ENCODE measurements at places on chromosomes 16 and 17.

- no peak for DNase-seq
Measured at GRCh38 chr16:1890708-1891050, 18.7 kb upstream of the MEIOB start.

- no peak for DNase-seq
Measured at GRCh38 chr17:67272312-67273047, 27.5 kb upstream of the HELZ start.

DNA sequence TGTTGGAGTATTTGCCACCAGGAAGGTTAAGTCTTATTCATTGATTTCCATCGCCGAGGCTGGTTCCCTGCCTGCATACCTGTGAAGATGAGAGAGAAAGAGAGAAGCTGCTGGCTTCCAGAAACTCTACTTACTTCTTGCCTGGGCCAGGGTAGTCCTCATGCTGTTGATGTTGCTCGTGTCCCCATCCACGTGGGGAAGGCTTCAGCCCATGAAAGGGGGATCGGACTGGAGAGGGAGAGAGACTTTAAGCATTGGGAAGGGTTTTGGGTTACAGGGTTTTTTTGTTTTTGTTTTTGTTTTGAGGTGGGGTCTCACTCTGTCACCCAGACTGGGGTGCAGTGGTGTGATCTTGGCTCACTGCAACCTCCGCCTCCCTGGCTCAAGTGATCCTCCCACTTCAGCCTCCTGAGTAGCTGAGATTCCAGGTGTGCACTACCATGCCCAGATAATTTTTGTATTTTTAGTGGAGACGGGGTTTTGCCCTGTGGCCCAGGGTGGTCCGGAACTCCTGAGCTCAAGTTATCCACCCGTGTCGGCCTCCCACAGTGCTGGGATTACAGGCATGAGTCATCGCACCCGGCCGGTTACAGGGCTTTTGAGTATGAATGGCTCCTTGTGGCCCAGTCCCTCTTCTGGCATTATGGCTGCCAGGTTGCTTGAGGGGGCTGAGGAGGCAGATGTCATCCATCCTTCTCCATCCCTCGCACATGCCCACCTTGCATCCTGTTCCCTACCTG is 26.6 kb downstream of the ITGB3 start:
- no peak for DNase-seq

GRCh38 chr17:82384730-82385481 is 13.3 kb downstream of the UTS2R start:
- no peak for DNase-seq

DNA sequence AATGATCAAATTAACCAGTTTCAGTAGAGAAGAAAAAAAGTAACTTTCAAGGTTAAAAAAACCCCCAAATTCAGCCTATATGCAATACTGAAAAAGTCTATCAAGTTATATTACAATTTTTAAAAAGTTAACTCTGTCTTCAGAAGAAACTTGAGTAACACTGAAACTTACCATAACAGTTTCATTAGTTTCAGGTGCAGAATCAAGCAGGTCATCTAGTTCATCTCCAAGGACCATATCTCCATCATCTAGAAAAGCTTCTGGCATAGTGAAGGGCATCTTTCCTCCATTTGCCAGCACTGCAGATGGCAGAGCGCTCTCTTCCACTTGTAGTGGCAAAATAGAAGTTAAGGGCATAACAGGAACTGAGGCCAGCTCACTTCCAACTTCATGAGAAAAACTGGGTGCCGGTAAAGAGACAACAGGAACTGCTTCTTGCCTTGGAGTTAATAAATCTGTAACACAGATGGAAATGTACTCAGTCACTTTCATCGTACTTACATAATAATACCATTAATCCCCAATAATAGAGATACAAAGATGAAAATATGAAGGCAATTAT is 22.9 kb downstream of the ZC3H7A start:
- no peak for DNase-seq

- no peak for DNase-seq
Measured at GRCh38 chr16:14139872-14140271, 68.8 kb downstream of the MRTFB start.

GRCh38 chr17:38672788-38673706 is 1.7 kb downstream of the EPOP start:
- DNase-seq = no peak

- no peak for DNase-seq
Measured at GRCh38 chr16:81435567-81435966, 9.0 kb upstream of the CMIP start.

DNA sequence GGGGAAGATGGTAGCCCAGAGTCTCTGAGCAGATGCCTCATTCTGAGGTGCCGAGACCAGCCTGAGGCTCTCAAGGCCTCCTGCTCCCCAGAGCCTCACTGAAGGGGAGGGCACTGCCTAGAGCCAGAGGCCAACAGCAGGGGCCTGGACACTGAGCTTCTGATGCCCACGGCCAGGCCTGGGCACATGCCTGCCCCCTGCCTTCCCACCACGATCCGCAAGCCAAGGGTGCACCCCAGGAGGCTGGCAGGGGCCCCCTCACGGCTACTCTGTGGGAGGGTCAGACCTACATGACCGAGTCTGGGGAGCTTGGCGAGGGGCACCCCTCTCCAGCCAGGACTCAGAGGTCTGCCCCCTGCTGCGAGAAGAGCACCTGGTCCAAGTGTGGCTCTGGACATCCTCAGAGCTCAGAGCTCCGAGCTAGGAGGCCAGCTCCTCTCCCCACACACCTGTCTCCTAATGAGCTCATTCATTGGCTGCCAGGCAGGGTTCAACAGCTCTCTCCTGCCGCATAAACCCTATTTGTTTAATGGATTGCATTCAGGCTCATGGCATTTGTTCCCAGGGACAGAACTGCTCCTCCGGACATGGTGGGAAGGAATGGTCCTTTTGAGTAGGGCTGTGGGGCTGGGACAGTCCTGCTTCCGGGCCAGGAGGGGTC is 13.9 kb downstream of the OTOP3 start:
- DNase-seq = no peak

GRCh38 chr16:9016824-9017223 is 53.1 kb upstream of the USP7 start:
- no peak for DNase-seq

GRCh38 chr16:86771506-86772460 is 193.4 kb downstream of the FOXL1 start:
- no peak for DNase-seq

GRCh38 chr16:74939688-74940087 is 45.2 kb downstream of the WDR59 start:
- DNase-seq = no peak

GRCh38 chr17:47713980-47714700 is 18.9 kb upstream of the TBX21 start:
- DNase-seq = no peak

DNA sequence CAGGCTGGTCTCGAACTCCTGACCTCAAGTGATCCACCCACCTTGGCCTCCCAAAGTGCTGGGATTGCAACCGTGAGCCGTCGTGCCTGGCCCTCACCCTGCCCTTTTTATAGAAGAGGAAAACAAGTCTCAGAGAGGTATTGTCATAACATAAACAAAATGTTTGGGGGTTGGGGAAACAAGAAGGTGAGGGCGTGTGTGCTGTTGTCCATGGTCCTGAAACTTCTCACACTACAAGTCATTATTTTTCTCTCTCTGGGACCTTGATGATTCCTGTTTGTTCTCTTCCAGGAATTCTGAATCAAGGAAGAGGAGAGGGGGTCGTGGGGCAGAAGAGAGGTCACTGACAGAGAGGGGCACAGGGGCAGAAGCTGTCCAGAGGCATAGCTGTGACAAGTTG is 160.2 kb upstream of the LHX1 start:
- no peak for DNase-seq

DNA sequence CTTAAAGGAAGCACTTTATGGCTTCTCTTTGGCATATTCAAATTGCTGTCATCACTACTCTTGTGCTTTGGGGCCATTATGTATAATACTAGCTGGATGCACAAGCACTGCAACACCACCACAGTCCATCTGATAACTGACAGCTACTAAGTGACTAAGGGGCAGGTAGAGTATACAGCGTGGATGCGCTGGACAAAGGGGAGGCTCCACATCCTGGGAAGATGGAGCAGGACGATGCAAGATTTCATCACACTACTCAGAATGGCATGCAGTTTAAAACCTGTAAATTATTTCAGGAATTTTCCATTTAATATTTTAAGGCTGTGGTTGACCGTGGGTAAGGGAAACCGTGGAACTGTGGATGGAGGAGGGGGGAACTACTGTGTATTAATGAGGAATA is 25.0 kb downstream of the MPRIP start:
- DNase-seq = no peak

DNA sequence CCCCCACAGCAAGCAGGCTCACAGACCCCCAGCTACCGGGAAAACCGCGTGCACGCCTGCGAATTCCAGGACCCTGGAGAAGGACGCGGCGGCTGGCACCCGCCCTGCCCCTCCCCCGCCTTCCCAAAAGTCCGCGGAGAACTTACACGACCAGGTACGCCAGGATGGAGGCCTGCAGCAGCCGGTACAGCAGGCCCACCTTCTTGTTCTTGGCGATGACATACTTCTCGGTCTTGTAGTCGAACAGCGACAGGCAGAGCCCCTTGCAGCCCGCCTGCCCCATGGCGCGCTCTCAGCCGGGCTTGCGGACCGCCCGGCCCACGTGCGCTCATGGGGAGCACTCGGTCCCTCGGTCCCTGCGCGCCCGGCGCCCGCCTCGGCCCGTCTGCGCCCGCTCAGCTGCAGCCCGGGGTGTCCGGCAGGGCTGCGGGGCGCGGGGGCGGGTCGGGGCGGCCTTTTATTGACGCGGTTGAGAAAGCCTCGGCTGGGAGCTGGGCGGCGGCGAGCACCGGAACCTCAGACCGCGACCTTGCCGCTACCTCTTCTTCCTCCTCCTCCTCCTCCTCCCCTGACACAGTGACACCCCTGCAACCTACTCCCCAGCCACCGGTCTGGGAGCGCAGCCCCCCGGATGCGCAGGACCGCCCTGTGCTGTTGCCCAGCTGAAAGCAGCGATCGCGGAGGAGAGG is at the start of gene P2RX5:
Gene P2RX5, minus strand, starts transcription at position 433 of the 689 bp plus-strand sequence. Its CDS starts 150 bp downstream, at position 283.
- DNase-seq = peak; percentile 13

DNA sequence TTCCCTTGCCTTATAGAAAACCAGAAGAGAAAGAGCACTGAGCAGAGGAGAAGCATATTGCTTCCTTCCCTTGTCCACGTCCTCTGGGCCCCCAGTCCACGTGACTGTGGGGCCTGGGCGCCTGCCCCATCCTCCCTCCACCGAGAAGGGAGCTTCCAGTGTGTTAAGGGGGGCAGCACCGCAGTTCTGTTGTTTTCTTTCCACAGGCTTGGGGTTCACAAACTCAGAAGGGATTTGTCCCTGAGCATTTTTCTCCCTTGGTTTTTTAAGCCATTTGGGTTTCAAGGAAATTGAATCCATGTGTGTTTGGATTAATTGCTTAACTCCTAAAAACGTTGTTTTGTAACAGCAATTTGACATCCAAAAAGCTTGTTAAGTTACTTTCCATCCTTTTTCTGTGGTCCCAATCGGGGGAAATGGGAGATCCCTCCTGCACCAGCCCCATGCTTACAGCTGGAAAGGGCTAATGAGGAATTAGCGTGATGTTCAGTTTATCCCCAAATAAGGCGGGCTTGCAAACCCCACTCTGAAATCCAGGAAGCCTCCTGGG is 347.5 kb upstream of the TNRC6C start:
- DNase-seq = no peak

- no peak for DNase-seq
Measured at GRCh38 chr17:37710344-37710886, 34.4 kb downstream of the HNF1B start.
